Left ventricle myocardium inferior (tissue), 1 donor: ENCODE measurements at places on chromosomes 2 and 18. TPM values are rescaled to one million over a fixed set of nuclear protein-coding genes. Genes with fewer than 3 reads are reported as not detected.

GRCh38 chr2:239313776-239314175 lies 87.0 kb downstream of the HDAC4 start:
- DNase-seq, result peak; percentile 14

GRCh38 chr2:60456115-60456770 lies 97.2 kb downstream of the BCL11A start:
- no peak for DNase-seq

GRCh38 chr2:26561918-26562810 lies 79.0 kb downstream of the CIB4 start:
- DNase-seq, result peak; percentile 54

DNA sequence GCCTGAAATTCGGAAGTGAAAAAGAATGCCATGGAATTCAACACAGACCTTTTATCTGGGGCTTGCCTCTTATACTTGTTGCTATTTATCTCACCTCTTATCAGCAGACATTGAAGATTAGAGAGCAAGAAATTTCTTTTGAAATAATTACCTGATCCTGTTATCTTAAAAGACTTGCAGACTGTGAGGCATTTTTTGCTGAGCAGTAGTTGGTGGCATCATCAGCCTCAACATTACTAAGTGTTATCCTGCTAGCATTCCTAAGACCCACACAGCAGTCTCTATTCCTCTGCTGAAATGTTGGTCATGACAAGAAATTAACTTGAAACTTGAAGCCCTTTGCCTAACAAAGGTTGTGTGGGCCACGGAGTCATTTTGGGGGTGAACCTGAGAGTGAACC lies 186.5 kb downstream of the TRIB2 start:
- DNase-seq, result no peak

DNA sequence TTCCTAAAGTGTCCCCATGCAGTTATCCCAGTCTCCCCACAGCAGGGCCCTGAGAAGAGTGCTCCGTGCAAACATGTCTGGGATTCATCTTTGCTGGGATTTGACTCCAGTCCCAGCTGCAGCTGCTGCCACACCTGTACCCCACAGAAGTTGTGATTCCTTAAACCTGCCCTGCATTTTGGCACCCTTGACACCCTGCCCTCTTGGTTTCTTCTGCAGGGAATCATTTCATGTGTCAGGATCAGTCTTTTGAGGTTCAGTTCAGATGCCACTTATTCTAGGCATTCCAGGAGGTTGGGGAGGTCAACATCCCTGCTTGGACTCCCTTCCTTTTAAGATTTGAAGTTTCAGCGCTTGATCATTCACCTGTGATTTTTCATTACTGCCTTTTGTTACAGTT lies 108.3 kb downstream of the SPTBN1 start:
- DNase-seq, result no peak

- DNase-seq, result no peak
Observed at GRCh38 chr2:20179466-20179754, 45.5 kb downstream of the SDC1 start.

DNA sequence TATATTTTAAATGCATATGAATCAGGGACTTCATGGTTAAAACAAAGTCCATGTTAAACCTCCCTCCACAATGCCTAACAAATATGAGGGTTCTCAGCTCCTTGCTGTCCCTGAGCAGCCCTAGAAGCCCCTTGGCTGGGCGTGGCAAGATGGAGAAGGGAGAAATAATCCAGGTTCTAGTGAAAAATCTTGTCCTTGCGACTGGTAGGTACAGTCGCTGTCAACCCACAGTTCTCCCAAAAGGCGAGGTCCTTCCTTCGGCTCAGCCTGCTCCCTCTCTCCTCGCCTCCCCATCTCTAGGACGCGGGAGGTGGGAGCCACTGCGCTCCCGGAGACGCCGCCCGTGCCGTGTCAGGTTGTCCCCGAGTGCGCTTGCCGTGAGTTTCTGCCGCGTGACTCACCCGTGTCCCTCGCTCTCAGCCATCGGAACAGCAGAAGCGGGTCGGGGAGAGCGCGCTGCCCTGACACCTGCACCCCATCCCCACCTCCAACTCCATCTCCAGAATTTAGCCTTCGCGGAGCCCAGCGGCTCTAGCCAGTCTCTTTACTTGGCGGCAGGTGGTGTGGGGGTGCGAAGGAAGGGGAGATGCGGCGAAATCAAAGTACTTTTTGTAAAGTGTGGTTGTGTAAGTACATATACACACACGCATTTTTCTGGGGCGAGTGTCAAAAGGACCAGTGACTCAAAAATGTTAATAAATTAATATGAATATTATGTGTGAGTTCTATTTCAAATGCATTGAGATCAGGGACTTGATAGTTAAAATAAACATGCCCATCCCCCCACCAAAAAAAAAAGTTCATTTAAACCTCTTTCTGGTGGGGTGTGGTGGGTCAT lies 65.1 kb upstream of the TMEM17 start:
- peak; percentile 21 for DNase-seq

GRCh38 chr18:67766930-67767329 lies 250.4 kb upstream of the DSEL start:
- DNase-seq, result no peak

- DNase-seq, result no peak
Observed at GRCh38 chr2:130963196-130963848, 126.6 kb downstream of the ARHGEF4 start.

- DNase-seq, result no peak
Observed at GRCh38 chr2:214737188-214737587, 72.3 kb downstream of the BARD1 start.

DNA sequence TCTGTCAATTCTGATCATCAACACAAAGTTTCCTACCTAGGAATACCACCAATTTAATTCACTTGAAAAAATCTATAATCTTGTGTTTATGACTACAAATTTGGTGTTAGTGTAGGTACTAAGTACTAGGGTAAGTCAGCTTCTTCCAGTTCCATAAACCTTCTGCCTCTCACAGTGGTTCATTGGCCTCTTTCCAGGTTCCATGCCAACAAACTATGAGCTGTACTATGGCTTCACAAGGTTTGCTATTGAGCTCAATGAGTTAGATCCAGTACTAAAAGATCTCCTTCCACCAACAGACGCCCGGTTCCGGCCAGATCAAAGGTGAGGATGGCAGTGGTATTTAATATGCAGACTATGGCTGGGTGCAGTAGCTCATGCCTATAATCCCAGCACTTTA lies 58.8 kb downstream of the PRKRA start:
- no peak for DNase-seq

DNA sequence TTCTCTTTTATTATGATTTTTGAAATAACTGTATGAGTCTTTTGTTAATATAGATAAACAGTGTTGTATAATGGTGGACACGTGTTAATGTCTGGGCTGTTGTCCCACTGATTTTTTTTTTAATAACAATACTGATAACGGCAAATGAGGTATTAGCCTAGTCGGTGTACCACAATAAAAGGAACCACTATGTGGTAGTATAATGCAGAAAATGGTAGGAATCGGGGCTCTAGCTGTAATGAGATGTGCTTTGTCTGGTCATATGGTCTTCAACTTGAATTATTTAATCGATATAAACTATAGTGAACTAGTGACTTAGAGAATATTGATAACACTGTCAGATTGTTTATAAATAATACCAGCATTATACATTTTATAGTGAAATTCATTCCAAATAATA lies 517.9 kb upstream of the SPHKAP start:
- DNase-seq, result no peak

DNA sequence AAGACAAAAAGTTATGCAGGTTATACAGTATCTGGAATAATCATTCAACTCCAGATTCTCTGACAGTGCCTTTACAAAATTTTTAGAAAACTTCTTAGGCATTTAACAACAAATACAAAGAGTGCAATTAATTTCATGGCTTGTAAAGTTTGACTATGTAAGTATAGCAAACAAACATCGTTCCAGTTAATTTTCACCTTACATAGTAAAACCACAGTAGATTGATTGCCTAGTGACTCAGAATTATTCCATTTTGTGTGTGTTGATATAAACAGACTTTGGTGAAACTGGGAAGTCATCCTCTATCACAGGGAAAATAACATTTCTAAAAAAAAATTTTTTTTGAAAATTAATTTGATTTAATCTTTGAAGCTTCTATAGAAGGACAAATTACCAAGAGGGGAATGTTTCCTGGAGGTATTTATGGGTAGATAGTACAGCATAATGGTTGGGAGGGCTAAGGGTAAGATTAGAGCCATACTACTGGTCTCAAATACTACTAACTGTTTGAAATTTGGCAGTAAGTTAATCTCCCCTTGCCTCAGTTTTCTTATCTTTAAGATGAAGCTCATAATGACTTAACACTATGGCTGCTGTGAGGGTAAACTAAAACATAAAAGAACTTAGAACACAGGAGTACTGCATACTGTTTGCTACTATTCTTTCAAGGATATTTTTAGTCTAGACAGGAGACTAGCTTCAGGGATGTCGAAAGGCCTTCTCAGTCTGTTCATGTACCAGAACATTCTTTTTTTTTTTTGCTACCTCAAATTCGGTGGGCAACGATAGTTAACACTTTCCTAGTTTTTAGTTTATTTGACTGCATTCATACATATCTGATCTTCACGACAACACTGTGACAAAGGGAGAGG lies 19.6 kb downstream of the NDUFAF7 start:
- DNase-seq, result no peak

DNA sequence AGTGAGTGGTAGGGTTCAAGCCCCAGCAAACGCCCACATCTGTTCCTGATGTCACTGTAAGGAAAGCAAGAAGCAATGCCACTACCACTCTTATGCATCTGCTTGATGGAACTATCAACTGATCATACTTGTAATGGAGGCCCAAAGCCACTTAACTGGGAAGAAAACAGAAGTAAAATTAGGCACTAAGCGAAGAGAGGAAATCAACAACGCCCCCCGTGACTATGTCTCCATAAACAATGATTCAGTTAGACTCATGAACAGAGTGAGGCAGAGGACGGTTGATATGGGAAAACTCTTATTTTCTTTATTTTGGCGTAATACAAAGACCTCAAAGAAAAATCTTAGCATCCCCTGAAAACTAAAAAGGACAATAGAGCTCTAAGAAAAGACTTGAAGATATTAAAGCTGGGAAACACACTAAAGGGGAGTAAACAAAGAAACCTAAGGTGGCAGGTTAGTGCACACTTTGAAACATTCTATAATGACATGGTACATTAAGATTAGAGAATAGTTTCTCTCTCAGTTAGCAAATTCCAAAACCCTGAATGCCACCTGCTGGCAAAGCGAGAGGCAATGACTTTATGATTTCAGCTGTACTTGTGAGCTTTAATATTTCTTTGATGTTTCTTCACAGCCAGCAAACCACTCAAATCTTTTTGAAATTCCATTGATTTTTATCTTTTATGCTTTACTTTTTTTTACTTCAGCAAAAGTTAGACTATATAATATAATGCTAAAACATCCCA lies 86.5 kb downstream of the LRP2 start:
- DNase-seq, result no peak

DNA sequence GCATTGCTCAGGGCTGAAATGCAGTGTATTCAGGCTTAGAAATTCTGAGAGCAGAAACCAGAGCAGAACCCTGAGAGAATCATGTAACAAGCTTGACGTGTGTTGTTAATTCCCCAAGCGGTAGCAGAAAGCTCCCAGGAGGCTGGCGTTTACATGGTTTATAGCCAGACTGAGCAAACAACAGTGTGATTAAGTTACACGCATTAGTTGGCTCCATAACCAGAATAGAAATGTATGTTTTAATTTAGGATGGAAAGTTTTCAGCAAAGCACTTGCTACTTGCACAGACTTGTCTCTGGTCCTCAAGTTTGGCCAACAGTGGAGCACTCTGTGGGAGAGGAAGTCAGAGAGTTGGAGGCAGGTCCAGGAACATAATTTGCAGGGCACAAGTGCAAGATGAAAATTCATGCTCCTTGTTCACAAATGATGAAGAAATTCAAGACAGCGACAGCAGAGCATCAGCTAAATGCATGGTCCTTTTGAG lies 69.3 kb downstream of the MAPK4 start:
- DNase-seq, result no peak

- no peak for DNase-seq
Observed at GRCh38 chr2:75558786-75559679, 1.7 kb downstream of the EVA1A start.

DNA sequence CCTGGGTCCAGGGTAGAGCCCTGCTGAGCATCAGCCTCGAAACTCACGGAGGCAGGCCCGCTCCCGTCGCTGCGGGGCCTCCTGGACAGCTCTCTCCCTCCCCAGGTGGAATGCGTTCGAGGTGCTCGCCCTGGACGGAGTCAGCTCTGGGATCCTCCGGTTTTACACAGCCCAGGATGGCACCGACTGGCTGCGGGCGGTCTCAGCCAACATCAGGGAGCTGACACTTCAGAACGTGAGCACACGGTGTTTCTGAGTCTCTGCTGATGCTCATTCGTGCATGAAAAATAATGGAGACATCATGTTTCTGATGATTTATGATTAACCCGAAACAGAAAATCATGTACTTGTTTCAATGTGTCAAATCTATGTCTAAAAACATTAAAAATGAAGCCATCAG lies 175.5 kb upstream of the TPO start:
- no peak for DNase-seq

GRCh38 chr2:60526623-60527022 lies 26.8 kb downstream of the BCL11A start:
- no peak for DNase-seq

DNA sequence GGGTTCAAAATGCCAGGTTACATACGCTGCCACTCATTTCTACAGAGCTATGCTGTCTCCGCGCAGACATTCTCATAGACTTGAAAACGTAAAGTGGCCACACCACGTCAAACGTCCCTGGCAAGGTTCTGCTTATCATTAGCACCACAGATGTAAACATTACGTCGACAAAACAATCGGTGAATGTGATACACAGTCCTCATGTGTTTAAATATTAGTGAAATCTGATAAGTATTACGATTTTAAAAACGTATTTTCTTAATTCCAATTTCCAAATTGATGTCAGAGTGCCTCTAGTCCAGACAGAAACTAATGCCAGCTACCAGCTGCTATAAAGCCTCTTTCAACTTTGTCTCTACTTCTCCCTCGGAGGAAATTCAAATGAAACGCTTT lies 1.2 kb downstream of the STK17B start:
- DNase-seq, result no peak

Gene DGKD
- 41.7 TPM for total RNA-seq

Gene SCN7A
- total RNA-seq, result 22.3 TPM

Gene LHCGR
- 0.16 TPM for total RNA-seq

Gene COX5B
- total RNA-seq, result 1,153 TPM

Gene REG3G
- not detected for total RNA-seq

Gene MGAT4A
- total RNA-seq, result 18.4 TPM

Gene FARSB
- 19.3 TPM for total RNA-seq

Gene AGAP1
- 18.1 TPM for total RNA-seq

Gene GKN2
- total RNA-seq, result not detected

Gene SMYD1
- 389 TPM for total RNA-seq

Gene GBX2
- total RNA-seq, result not detected

Gene MAB21L4
- total RNA-seq, result not detected

Gene ZAP70
- 0.55 TPM for total RNA-seq
